ENCODE measurements at places on chromosomes 16 and 17.

GRCh38 chr16:89489898-89490438 is 393 bp downstream of the ANKRD11 start:
- DNase-seq: no peak

DNA sequence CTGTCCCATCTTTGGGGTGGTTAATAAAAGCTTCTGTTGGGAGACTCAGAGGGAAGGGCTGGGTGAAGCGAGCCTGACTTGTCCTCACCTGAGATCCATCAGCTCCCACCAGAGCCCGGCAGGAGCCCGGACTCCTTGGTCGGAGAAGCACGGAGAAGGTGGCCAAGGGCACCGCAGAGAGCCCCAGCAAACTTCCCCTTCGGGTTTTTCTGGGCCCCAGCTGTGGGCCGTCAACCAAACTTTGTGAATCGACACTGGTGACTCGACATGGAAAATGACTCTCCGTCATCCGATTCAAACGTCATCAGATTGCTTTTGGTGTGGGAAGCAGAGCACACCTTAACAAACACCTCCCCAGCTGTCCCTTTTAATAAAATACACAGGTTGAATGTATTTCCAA is 21.4 kb downstream of the ENPP7 start:
- DNase-seq: peak; percentile 27

GRCh38 chr17:28402224-28402630 is 3.8 kb downstream of the SLC46A1 start:
- DNase-seq: no peak

DNA sequence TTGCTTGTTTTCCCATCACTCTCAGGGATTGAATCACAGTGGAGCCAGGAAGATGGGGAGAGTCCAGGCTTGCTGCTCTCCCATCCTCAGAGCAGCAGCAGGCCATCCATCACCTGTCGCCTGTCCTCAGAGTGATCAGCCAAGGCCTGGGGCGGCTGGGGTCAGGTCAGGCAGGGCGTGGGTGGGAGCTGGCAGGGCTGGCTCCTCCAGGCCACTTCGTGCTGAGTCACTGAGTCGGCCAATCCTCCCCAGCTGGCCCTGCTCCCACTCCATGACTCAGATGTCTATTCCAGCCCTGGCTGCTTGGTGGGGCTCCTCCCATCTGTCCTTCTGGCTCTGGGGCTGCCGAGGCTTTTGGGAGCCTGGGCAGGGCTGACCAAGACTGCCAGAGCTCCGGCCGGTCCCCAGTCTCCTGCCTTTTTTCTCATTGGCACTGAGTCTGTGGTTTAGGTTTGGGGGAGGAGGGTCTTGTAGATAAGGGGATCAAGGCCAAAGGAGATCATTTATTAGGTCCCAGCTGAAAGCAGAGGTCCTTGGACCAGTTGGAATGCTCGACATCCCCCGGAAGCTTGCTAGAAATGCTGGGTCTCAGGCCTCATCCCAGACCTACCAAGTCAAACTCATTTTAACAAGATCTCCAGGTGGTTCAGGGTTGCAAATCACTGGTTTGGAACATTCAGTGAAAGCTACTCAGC is 72.7 kb downstream of the ABCC1 start:
- no peak for DNase-seq

DNA sequence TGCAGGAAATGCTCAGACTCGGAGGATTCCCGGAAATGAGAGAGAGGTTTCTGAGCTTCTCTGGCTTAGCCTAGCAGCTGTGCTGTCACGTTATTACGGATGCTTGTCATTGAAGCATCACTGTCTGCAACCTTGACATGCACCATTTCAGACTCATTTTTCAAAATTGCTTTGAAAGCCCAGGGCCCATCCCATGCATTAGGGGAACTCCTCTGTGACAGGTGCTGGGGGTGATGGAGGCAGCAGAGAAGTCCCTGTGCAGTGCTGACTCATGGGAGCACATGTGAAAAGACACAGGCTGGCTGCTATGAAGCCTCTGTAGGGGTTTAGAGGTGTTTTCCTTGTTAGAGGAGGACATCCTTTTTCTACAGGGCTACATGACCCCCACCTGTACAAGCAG is 214.0 kb upstream of the MPHOSPH6 start:
- no peak for DNase-seq

- DNase-seq: no peak
Measured at GRCh38 chr16:74505011-74505410, 83.7 kb upstream of the CLEC18B start.

GRCh38 chr17:4772235-4772613 is 538 bp downstream of the TM4SF5 start:
- no peak for DNase-seq

DNA sequence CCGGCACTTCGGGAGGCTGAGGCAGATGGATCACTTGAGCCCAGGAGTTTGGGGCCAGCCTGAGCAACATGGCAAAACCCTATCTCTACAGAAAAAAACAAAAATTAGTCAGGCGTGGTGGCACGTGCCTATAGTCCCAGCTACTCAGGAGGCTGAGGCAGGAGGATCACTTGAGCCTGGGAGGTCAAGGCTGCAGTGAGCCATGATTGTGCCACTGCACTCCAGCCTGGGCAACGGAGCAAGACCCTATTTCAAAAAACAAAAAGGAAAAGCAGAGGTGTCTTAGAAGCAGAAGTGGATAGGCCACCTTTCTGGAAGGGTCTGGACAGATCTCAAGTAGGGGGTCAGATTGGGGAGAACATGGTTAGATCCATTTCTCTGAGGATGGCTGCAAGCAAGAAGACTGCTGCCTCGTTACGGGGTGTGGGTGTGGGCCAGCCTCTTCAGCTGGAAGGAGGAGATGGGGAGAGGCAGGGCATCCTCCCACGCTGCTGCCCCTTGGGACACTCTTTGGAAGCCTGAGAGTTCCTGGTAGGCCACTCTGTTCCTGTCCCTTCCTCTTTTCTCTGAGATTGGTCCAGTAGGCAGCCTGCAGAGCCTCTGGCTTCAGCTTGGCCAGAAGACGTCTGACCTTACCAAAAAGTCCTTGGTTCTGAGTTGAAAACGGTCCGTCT is 208.0 kb downstream of the MSI2 start:
- DNase-seq: no peak

GRCh38 chr17:10177131-10177912 is 21.1 kb downstream of the GAS7 start:
- no peak for DNase-seq

DNA sequence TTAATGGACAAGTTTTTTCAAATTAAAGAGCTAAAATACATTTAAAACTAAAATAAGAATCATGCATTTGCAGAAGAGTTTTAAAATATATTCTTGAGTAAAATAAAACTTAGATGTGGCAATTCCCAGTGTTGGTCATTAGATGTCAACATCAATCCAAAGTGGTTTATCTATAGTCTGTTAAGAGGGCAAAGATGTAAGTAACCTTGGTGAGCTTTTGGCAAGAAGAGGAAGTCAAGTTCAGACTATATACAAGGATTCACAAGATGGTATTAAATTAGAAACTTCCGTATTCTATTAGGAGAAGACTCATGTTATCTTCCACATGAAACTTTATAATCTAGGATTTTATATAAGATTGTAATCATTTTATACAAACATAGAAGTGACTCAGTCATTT is 73.1 kb downstream of the CEP95 start:
- DNase-seq: no peak

DNA sequence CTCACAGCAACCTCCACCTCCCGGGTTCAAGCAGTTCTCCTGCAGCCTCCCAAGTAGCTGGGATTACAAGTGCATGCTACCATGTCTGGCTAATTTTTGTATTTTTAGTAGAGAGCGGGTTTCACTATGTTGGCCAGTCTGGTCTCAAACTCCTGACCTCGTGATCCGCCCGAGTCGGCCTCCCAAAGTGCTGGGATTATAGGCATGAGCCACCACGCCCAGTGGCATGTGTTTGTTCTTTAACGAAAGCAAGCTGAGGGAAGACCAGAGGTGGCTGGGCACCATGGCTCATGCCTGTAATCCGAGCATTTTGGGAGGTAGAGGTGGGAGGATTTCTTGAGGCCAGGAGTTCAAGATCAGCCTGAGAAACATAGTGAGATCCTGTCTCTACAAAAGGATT is 18.1 kb downstream of the TNFRSF13B start:
- no peak for DNase-seq

- DNase-seq: no peak
Measured at GRCh38 chr17:18859256-18859655, 1.3 kb downstream of the PRPSAP2 start.

- no peak for DNase-seq
Measured at GRCh38 chr17:17108451-17109049, 66.3 kb downstream of the MPRIP start.

GRCh38 chr17:61023996-61024395 is 346.3 kb downstream of the BCAS3 start:
- DNase-seq: no peak

- no peak for DNase-seq
Measured at GRCh38 chr17:48522031-48522653, 8.7 kb downstream of the HOXB1 start.

DNA sequence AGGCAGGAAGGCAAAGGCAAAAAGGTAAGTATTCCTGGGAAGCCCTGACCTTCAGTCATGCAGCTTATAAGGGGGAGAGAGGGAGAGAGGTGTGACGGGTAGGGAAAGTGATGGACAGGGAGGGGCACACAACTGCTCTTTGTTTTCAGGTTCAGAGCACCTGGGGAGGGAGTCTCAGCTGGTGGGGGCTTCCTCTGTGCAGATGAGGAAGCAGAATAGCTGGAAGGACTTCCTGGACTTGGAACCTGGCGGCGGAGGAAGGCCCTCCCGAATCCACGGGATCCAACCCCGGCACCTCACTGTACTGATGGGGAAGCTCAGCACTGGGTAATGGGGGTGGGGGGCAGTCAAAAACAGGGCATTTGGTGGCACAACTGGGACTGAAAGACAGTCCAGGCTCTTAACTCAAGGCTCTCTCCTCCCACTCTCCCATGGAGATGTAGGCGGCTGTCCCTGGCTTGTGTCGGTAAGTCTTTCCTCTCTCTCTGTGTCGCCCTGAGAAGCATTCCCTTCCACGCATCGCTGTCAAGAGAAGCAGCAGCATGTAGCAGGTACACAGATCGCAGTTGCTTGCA is 11.9 kb upstream of the PITPNM3 start:
- DNase-seq: no peak

- no peak for DNase-seq
Measured at GRCh38 chr17:50192144-50192617, 9.2 kb downstream of the COL1A1 start.

- DNase-seq: no peak
Measured at GRCh38 chr16:15974057-15974456, 24.6 kb downstream of the ABCC1 start.

GRCh38 chr17:78812855-78813254 is 27.8 kb downstream of the USP36 start:
- DNase-seq: no peak

DNA sequence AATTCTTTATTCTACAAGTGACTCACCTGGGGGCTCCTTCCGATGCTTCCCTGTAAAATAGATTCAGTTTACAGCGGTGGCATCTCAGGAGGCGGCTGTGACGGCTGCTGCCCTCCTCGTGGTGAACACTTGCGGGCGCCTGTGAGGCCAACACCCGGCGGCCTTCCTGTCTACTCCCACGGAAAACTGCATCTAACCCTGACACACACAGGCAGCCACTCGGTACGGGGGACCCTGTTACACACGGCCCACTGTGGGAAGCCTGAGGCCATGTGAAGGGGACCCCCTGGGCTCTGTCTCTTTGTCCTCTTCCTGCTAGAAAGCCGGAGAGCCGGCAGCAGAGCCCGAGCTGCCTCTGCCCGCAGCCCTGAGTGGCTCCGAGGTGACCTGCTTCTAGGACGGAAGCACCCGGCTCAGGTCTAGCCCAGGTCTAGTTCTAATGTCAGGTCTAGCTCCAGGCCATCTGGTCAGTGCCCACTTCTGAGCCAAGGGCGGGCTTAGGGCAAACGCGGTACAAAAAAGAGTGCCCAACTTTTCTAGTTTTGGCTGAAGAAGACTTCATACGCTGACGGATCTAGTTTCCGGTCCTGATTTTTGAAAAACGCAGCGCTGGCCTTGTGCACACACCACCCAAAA is 159.4 kb downstream of the ENGASE start:
- no peak for DNase-seq

DNA sequence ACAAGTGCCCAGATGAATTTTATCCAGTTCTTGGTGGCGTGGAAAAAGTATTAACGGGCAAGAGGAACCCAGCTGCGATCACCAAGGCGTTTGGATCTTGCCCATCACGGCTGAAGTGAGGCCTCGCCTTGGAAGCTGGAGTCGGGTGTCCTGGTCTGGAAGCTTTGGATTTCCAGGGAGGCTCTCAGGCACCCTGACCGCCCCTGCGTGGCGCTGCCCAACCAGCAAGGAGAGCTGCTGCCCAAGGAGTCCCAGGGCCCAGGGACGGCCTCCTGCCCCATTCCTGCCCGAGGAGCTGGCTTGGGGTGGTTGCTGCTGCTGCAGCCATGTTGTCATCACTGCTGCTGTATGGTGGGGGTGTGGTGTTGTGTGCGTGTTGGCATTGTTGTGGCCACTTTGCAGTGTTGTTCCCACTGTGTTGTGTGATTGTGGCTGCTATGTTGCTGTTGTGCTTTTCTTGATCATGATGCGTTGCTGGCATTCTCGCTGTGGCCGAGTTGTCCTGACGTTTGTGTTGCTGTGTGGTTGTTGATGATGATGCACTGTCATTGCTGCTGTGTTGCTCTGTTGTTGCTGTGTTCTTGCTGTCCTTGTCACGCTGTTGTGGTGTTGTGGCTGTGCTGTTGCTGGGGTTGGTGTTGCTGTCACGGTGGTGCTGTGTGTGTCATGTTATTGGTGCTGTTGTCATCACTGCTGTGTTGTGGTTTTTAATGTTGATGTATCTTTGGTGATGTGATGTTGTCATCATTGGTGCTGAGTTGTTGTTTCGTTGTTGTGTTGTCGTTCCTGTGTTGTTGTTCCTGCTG is 318.8 kb downstream of the C16orf95 start:
- no peak for DNase-seq

- DNase-seq: no peak
Measured at GRCh38 chr16:19359556-19359955, 58.1 kb upstream of the TMC5 start.

GRCh38 chr17:77315551-77316190 is 174.9 kb downstream of the SEC14L1 start:
- no peak for DNase-seq

GRCh38 chr16:89961920-89962319 is 13.4 kb downstream of the DEF8 start:
- no peak for DNase-seq

GRCh38 chr17:49482144-49482817 is 12.8 kb upstream of the NGFR start:
- DNase-seq: no peak

GRCh38 chr17:17682737-17683680 is 1.8 kb downstream of the RAI1 start:
- peak; percentile 66 for DNase-seq

Measured in activated naive CD4-positive, alpha-beta T cell treated with Interleukin-2 at 50 U/mL for 16 hours (primary cell).